ENCODE measurements at places on chromosomes 7 and 10. TPM values are rescaled to one million over a fixed set of nuclear protein-coding genes. Genes with fewer than 3 reads are reported as not detected.

- H3K27ac ChIP-seq = peak overlapping the region; percentile 99
- H3K27me3 ChIP-seq = no peaks in the 10 kb centered on the region
- no peak for DNase-seq
These were observed 57.1 kb upstream of the ABLIM1 start for GRCh38 chr10:114715171-114715670.

GRCh38 chr7:12923971-12924370 lies 236.5 kb downstream of the ARL4A start:
- H3K4me3 ChIP-seq = no peak overlapping the region
- H3K27me3 ChIP-seq = no peaks in the 10 kb centered on the region
- no peak overlapping the region for H3K27ac ChIP-seq
- H3K36me3 ChIP-seq = no peaks in the 10 kb centered on the region
- peak; percentile 29 for DNase-seq

- H3K27me3 ChIP-seq = no peaks in the 10 kb centered on the region
- no peak overlapping the region for H3K4me3 ChIP-seq
- H3K36me3 ChIP-seq = no peaks in the 10 kb centered on the region
These were observed 83.7 kb downstream of the EPC1 start for GRCh38 chr10:32263300-32263699.

DNA sequence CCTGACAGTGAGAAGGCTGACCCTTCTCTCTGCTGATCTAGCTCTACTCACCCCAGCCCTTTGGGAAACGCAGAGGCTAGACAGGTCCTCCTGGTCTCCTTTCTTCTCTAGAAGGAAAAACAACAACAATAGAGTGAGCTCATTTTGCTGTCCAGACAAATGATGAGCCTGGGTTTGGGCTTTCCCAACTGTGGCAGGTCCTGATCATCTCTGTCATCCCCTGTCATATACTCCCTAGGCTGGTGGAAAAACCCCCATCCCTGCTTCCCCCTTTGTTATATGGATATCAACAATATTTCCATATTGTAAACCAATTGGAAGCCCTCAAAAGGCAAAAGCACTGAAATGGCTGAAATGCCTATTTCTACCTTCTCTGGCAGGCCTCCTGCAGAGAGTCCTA lies 9.2 kb upstream of the DDIT4 start:
- peaks cover 52% of the 10 kb centered on the region for H3K4me1 ChIP-seq
- H3K27ac ChIP-seq = peak overlapping the region; percentile 87
- no peaks in the 10 kb centered on the region for H3K36me3 ChIP-seq
- no peaks in the 10 kb centered on the region for H3K27me3 ChIP-seq
- DNase-seq = no peak
- no peak overlapping the region for H3K4me3 ChIP-seq

The MINDY4 gene
- total RNA-seq = 5.7 TPM

GRCh38 chr10:80784695-80785094 lies 247.0 kb downstream of the SH2D4B start:
- no peak overlapping the region for H3K27ac ChIP-seq
- H3K4me1 ChIP-seq = no peaks in the 10 kb centered on the region
- H3K36me3 ChIP-seq = no peaks in the 10 kb centered on the region

GRCh38 chr10:106537866-106538265 lies 626.6 kb downstream of the SORCS1 start:
- H3K27ac ChIP-seq = no peak overlapping the region
- H3K27me3 ChIP-seq = no peaks in the 10 kb centered on the region
- no peak overlapping the region for H3K4me3 ChIP-seq
- no peaks in the 10 kb centered on the region for H3K4me1 ChIP-seq

- H3K27ac ChIP-seq = no peak overlapping the region
- peaks cover 15% of the 10 kb centered on the region for H3K4me1 ChIP-seq
- no peak overlapping the region for H3K4me3 ChIP-seq
These were observed 417.1 kb downstream of the SUGCT start for GRCh38 chr7:40551685-40552576.

- H3K4me3 ChIP-seq = no peak overlapping the region
- H3K36me3 ChIP-seq = no peaks in the 10 kb centered on the region
- H3K27ac ChIP-seq = no peak overlapping the region
- no peak for DNase-seq
- H3K4me1 ChIP-seq = no peaks in the 10 kb centered on the region
These were observed 69.5 kb upstream of the IL6 start for GRCh38 chr7:22657479-22657878.

- no peak overlapping the region for H3K4me3 ChIP-seq
- peak overlapping the region; percentile 89 for H3K27ac ChIP-seq
- no peaks in the 10 kb centered on the region for H3K27me3 ChIP-seq
- no peak for DNase-seq
- peaks cover 23% of the 10 kb centered on the region for H3K4me1 ChIP-seq
These were observed 517.4 kb upstream of the ZMIZ1 start for GRCh38 chr10:78551184-78552005.

The DYDC2 gene
- total RNA-seq = not detected

DNA sequence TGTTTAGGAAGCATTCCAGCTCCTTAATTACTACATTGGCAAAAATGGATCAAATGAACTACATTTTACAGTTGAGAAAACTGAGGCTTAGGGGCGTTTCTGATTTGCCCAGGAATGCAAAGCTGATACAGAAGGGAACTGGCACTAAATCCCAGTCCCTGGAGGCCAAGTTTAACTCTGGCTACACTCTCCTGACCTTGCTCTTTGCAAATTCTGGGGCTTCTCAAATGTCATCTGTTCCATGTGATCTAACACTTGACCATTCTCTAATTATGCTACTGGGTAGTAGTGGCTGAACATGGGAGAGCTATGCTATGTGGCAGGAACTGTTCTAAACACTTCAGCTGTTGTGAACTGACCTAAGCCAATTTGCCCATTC lies 11.3 kb upstream of the HABP2 start:
- H3K4me1 ChIP-seq = peaks cover 4% of the 10 kb centered on the region
- H3K4me3 ChIP-seq = no peak overlapping the region
- no peaks in the 10 kb centered on the region for H3K36me3 ChIP-seq
- H3K27me3 ChIP-seq = no peaks in the 10 kb centered on the region
- peak; percentile 29 for DNase-seq

DNA sequence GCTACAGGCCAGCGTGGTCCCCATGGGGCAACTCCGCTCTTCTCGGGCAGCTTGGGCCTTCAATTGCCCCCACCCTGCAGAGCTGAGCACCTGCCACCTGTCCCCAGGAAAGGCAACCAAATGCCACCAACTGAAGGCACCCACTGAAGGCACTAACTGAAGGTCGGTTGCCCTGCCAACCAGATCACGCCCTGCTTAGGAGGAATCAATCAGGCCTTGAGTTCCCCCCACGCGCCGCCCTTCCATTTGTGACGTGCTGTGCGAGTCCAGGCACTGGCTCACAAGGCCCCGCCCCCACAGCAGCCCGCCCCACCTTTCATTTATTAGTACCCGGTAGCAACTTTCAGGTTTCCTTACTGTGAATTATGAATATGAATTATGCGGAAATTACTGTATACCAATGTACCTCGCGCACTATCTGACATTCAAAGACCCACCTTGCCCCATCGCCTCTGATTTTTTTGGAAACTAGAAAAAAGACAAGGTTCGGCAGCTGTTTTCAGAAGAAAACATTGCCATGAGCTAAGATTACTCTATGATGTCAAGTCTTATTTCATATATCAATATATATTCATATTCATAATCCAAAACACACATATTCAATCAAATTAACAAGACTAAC lies 83.6 kb upstream of the ABI1 start:
- no peak overlapping the region for H3K4me3 ChIP-seq
- H3K27me3 ChIP-seq = no peaks in the 10 kb centered on the region
- no peak for DNase-seq
- no peaks in the 10 kb centered on the region for H3K36me3 ChIP-seq
- H3K4me1 ChIP-seq = no peaks in the 10 kb centered on the region

- DNase-seq = no peak
- H3K27ac ChIP-seq = no peak overlapping the region
- H3K4me3 ChIP-seq = no peak overlapping the region
- H3K36me3 ChIP-seq = no peaks in the 10 kb centered on the region
- H3K4me1 ChIP-seq = no peaks in the 10 kb centered on the region
- H3K27me3 ChIP-seq = no peaks in the 10 kb centered on the region
These were observed 219.5 kb upstream of the INHBA start for GRCh38 chr7:41922373-41922772.

The NXPH1 gene
- 0.95 TPM for total RNA-seq

DNA sequence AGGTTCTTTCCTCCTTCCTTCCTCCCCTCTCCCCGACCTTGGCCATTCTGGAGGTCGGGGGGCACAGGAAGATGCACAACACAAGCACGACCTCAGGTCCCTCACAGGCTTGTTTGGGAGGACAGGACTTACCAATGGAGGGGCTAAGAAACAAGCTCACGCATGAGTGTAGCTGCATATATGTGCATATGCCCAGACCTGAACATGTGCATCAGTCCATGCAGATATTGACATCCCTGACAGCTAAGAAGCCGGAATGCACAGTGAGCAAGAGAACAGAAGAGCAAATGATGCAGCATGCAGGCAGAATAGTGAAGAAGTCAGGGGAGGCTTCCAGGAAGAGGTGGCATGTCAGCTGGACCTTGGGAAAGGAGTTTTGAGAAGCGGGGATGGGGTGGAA lies 28.7 kb downstream of the ADCYAP1R1 start:
- no peaks in the 10 kb centered on the region for H3K4me1 ChIP-seq
- no peak for DNase-seq
- no peaks in the 10 kb centered on the region for H3K27me3 ChIP-seq
- no peak overlapping the region for H3K27ac ChIP-seq

The BAIAP2L1 gene
- 11.6 TPM for total RNA-seq

GRCh38 chr7:46486256-46487206 lies 565.5 kb upstream of the IGFBP3 start:
- no peak overlapping the region for H3K27ac ChIP-seq
- H3K4me3 ChIP-seq = no peak overlapping the region
- DNase-seq = peak; percentile 67
- no peaks in the 10 kb centered on the region for H3K36me3 ChIP-seq

The CYP2C8 gene
- total RNA-seq = 2.8 TPM

- no peaks in the 10 kb centered on the region for H3K36me3 ChIP-seq
- peak; percentile 90 for DNase-seq
- H3K27me3 ChIP-seq = no peaks in the 10 kb centered on the region
- H3K27ac ChIP-seq = no peak overlapping the region
- peaks cover 49% of the 10 kb centered on the region for H3K4me1 ChIP-seq
These were observed 300.4 kb upstream of the NFE2L3 start for GRCh38 chr7:25851332-25852210.

GRCh38 chr7:134770676-134771075 lies 8.8 kb upstream of the CALD1 start:
- H3K27ac ChIP-seq = no peak overlapping the region
- no peak for DNase-seq
- no peak overlapping the region for H3K4me3 ChIP-seq
- H3K4me1 ChIP-seq = no peaks in the 10 kb centered on the region

- H3K36me3 ChIP-seq = no peaks in the 10 kb centered on the region
- no peak for DNase-seq
- H3K27me3 ChIP-seq = no peaks in the 10 kb centered on the region
- no peaks in the 10 kb centered on the region for H3K4me1 ChIP-seq
- H3K4me3 ChIP-seq = no peak overlapping the region
- H3K27ac ChIP-seq = no peak overlapping the region
These were observed 15.0 kb upstream of the COL28A1 start for GRCh38 chr7:7550663-7551062.

All from cardiac muscle cell (in vitro differentiated cells and primary cell).